ENCODE measurements at places on chromosomes 3 and 15.

DNA sequence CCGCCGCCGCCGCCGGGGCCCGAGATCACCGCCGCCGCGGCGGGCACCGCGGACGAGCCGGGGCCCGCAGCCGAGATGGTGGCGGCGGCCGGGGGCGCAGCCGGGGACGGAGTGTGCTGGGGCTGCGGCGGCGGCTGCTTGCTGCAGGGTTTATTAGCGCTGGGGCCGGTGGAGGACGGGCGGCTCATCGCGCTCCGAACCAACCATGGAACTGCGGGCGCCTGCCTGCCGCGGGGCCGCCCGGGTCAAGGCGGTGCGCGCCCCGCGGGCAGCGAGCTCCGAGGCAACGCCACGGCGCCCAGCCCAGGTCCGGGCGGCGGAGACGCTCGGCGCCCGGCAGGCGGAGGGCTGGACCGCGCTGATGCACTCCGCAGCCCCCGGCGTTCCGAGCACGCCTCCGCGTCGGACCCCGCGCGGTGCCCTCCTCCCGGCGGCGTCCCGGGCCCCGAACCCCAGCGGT, 277 bp downstream of the SIAH2 start:
- no peak for DNase-seq

DNA sequence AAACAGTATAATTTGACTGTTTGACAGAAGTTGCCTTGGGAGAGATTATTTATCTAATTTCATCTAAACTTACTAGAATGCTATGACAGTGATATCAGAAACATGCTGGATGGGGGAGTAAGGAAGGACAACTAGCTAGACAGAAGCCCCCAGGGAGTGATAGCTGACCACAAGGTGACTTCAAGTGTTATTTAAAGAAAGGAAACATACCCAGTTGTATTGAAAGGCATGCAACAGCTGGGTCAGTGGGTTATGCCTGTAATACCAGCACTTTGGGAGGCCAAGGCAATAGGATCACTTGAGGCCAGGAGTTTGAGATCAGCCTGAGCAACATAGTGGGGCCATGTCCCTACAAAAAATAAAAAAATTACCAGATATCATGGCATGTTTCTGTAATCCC, 69.6 kb downstream of the SLC49A4 start:
- no peak for DNase-seq

DNA sequence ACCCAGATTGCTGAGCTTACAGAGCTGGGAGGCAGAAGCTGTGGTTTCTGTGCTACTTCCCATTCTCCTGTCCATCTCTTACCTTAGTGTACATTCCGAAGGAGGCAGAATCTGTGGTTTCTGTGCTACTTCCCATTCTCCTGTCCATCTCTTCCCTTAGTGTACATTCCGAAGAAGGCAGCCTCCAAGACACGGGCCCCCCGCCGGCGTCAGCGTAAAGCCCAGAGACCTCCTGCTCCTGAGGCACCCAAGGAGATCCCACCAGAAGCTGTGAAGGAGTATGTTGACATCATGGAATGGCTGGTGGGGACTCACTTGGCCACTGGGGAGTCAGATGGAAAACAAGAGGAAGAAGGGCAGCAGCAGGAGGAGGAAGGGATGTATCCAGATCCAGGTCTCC, 11.2 kb downstream of the NUTM1 start:
- DNase-seq: no peak

- no peak for DNase-seq
Observed at GRCh38 chr3:196642434-196642833, 2.9 kb downstream of the NRROS start.

DNA sequence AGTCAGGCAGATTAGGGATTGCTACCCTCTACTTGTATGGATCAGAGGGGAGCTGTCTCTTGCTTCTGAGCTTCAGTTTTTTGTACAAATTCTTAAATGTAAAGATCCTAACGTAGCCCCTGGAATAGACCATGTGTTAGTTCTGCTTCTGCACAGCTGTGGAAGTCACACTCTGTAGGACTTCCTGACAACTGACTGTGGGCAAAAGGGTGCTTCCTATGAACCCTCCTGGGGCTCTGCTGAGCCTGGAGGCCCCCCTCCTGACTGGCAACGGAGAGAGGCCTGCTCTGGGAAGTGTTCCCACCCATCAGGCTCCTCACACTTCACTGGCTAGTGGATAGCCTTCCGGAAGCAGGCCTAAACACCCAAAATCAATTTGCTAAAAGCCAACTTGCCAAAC, 131.0 kb downstream of the RPLP1 start:
- DNase-seq: no peak

DNA sequence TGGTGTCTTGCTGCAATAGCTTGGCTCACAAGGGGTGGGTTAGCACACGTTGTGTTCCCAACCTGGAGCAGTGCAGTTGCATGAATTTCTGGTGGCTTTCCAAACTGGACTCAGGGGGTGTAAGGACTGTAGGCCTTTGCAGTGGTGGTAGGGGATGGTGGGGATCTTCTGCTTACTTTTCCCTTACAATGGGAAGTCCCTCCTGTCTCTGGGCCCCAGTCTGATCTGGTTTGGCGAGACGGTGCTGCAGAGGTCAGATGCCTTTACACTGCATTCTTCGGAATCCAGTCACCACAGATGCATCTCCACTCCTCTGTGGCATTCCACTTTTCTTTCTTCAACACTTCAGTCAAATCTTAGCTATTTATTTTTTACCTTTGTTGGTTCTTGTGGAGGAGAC, 132.1 kb downstream of the DOCK3 start:
- no peak for DNase-seq

Measured in WERI-Rb-1 (cell line).